ENCODE measurements at places on chromosomes 11 and 22. TPM values are rescaled to one million over a fixed set of nuclear protein-coding genes. Genes with fewer than 3 reads are reported as not detected.

The PGA3 gene
- not detected for total RNA-seq

The POU2AF2 gene
- not detected for total RNA-seq

The CYP2D6 gene
- total RNA-seq = 3.9 TPM

The CNIH2 gene
- 8.8 TPM for total RNA-seq

The CBLIF gene
- not detected for total RNA-seq

The CD248 gene
- total RNA-seq = 0.40 TPM

The MOGAT2 gene
- not detected for total RNA-seq

The CWC15 gene
- 81.3 TPM for total RNA-seq

The ACTN3 gene
- total RNA-seq = 1.00 TPM

The MS4A12 gene
- total RNA-seq = not detected

The TESMIN gene
- 1.1 TPM for total RNA-seq

The SAA4 gene
- total RNA-seq = not detected

The SCARF2 gene
- 1.8 TPM for total RNA-seq

The MRPL16 gene
- 34.9 TPM for total RNA-seq

The MS4A4A gene
- 1.6 TPM for total RNA-seq

Measured in natural killer cell (primary cell).